ENCODE measurements at places on chromosomes 5 and 9.

- no peak for DNase-seq
Measured at GRCh38 chr9:27261517-27262211, 35.3 kb downstream of the EQTN start.

GRCh38 chr5:88675168-88675707, 207.7 kb downstream of the MEF2C start:
- peak; percentile 57 for DNase-seq

DNA sequence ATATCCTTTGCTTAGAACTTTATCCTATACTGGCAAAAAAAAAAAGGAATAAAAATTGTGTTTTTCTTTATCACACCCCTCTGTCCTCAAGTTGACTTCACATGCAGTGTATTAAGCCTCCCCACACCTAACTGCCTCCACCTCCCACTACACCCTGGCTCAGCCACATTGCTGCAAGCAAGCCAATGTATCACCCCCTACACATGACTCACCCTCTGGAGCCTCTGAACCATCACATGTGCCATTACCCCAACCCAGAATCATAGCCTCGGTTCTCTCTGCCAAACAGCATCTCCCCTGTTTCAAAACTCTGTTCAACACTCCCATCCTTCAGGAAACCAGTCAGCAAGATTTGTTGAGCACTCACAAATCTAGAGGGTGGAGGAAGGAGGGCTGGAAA, 209.0 kb downstream of the CWC27 start:
- no peak for DNase-seq

GRCh38 chr5:36795366-36795765, 81.2 kb upstream of the NIPBL start:
- DNase-seq, result no peak

- no peak for DNase-seq
Measured at GRCh38 chr9:83670381-83670780, 37.4 kb downstream of the UBQLN1 start.

All from NCI-H526 (cell line).